Activated effector memory CD4-positive, alpha-beta T cell treated with Interleukin-2 at 50 U/mL for 16 hours (primary cell): ENCODE measurements at places on chromosomes 5 and 9.

- DNase-seq = no peak
Measured at GRCh38 chr5:77852514-77853352, 76.6 kb upstream of the TBCA start.

DNA sequence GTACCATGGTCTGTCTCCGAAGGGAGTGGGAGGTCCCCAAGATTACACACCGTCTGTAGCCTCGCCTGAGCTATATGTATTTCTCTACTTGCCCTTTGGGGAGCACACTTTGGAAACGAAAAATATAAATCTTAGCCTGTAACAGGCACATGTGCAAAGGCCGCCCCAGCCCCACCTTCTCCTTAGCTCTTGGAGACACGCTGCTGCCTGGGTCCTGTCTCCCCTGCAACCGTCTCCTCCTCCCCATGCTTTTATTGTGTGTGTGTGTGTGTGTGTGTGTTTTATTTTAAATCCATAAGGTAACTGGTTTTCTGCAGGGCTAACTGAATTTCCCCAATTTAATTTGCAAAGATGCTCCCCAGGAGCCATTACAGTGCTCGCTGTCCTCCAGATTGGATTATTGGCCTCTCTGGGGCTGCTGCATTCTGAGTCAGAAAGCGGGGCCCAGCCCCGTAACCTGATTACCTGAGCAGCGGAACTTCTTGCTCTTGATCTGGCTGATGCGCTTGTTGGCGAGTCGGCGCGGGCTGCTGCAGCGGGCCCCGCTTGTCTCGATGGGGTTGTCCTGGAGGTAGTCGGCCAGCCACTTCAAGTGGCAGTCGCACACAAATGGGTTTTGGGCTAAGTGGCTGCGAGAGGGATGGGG lies 193.3 kb upstream of the PANK3 start:
- no peak for DNase-seq

- no peak for DNase-seq
Measured at GRCh38 chr9:112863746-112864145, 26.9 kb downstream of the SLC46A2 start.

DNA sequence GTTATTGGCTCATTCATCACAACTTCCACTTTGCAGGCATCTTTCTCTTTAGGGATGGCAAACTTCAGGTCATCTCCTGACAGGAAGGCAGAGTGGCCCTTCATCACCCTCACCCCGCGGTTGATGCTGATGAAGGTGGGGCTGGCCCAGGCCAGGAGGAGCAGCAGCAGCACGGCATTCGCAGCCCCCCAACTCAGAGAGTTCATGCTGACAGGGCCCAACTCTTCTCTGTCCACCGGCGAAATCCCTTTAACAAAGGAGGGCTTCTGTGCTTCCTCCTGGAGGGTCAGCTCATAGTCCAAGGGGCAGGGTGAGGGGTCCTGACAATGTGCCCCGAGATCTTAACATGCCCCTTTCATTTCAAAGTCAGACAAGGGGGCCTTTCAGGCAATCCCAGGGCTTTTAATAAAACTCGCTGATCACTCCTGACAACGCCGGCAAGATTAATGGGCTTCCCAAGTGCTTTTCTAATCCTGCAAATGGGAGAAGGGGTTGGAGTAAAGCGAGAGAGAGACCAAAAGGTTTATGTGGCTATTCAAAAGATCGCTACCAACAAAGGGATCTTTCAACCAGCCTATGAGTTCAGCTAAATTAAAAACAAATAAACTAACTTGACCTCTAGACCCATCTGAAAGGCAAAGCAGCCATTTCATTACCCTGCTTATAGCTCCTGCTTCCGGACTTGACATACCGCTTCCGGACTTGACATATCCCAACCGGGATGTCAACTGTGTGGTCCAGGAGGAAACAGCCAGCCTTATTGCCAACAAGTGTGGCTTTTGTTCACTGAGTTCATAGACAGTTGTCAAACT lies 41.2 kb downstream of the FREM1 start:
- DNase-seq = no peak
